Gastroesophageal sphincter (tissue), 4 donors: ENCODE measurements at places on chromosomes 7 and 10. TPM values are rescaled to one million over a fixed set of nuclear protein-coding genes. Genes with fewer than 3 reads are reported as not detected.

The ADRB1 gene
- 1.8 TPM for total RNA-seq

The MYO1G gene
- total RNA-seq: 2.4 TPM

The OR2A7 gene
- total RNA-seq: 1.9 TPM

The PPP1R17 gene
- total RNA-seq: not detected

- no peak for ATAC-seq
These were observed 4.1 kb downstream of the PRSS1 start for GRCh38 chr7:142753366-142753765.

DNA sequence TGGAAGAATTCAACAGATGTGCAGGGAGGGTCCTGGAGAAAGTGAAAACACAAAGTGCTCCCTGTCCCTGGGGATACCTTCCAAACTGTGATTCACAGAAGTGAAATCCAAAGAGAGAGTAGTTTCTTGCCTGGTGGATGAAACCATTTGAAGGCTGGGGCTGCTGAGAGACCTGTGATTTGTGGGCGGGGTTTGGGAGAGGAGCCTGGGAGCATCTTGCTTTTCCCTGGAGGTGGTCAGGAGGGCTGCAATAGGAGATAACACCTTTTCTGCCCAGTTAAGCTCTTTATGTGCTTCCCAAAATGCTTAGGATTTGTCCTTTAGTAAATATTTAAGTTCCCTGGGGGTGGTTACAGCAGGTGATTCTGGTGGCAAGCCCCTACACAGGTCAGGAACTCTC, 105.3 kb upstream of the TPK1 start:
- no peak for ATAC-seq

GRCh38 chr7:105153531-105153930, 139.5 kb downstream of the KMT2E start:
- ATAC-seq: no peak

- ATAC-seq: no peak
These were observed 57.4 kb downstream of the NUTM2E start for GRCh38 chr10:79883986-79884385.

GRCh38 chr7:92737706-92738105, 98.7 kb downstream of the CDK6 start:
- ATAC-seq: no peak

DNA sequence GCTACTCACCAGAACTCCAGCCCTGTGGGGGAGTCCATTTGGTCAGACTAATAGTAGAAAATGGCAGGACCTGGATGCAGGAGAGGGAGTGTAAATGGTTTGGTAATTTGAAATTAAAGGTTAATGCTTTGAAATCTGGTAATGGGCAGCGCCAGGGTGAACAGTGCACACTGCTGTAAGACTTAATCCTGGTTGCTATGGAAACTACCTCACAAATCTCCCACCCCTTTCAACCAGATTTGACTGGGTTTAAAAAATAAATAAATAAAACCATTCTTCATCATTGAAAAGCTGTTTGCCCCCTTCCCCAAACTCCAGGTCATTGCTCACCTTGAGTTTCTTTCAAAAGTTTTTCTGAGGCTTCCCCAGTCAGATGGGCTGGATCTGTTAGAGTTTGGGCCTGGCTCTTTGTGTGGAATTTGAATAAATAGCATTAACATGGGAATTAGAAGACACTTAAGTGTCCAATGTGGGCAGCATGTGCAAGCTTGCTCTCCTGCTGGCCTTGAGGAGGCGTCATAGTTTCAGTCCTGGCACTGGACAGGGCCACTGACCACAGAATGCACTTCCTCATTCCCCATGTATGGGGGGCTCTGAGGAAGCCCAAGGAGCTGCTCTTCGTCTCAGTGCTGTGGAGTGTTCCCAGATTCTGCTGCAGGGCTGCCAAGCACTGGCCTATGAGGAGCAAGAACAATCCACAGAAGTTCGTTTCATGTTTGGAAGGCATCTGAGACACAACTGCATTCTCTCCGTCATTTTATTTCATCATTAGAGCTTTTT, 90.7 kb downstream of the LRRC4 start:
- no peak for ATAC-seq

- no peak for ATAC-seq
These were observed 568.1 kb upstream of the FOXK1 start for GRCh38 chr7:4113976-4114375.

DNA sequence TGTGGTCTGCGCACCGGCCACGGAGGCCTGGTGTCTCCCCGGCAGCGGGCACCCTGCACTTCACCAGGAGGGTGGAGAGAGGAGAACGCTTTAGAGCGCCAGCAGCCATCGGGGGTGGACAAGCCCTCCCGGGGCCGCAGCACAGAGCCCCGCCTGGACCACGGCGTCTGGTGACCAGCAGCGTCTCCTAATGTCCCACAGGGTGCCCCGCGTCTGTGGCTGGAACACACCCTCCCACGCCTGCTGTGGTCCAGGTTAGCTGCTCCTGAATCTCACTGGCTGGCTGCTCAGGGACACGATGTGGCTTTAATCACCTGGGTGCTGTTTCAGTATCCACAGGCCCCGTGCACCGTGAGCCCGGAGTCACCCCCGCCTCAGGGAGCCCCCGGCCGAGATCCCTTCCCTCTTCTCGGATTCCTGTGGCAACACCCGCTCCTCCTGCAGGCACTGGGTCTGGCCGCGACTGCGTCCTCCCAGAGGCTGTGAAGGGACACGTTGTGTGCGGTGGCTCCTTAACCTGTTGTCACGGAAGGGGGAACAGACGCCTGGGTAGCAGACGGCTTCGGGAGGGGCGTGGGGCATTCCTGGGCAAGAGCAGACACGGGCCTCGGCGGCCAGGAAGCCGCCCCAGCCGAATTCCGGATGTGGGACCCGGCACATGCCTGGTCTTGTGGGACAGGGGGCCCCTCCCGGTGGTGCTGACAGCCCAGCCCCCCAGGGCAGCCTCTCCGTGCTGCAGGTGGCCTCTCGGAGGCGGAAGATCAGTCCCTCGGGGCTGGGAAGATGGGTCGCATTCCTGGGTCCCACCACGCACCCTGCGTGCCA, 78.9 kb downstream of the FOXL3 start:
- ATAC-seq: no peak

DNA sequence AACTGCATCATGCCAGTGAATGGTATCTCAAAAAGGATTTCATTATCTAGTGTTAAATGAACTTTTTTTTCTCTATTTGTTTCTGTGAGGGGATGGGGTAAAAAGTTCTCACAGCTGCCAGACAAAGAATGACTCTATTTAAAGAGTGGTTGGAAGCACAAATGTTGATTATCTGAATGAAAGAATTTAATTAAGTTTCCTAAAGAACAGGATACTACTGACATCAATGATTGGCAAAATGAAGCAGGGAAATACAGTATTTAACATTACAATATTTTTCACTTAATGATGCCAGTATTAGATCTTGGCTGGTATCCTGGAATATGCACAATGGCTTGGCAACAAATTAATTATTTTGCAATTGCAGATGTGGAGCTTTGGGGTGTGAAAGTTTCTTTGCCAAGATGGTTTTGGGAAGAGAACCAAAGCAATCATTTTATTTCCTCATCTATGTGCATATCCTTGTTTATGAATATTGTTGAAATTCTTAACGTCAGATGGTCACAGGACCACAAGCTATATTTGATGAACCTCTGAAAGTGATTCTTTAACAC, 336.8 kb downstream of the ARL4A start:
- ATAC-seq: peak; percentile 34

GRCh38 chr10:71461457-71461856, 64.7 kb downstream of the CDH23 start:
- ATAC-seq: no peak
